D341Med (cell line): ENCODE measurements at places on chromosomes 7 and 10.

- DNase-seq = no peak
Measured at GRCh38 chr10:33095867-33096815, 138.1 kb upstream of the ITGB1 start.

- no peak for DNase-seq
Measured at GRCh38 chr7:158631574-158632195, 44.1 kb upstream of the PTPRN2 start.

GRCh38 chr10:62661143-62661542 lies 143.4 kb upstream of the ADO start:
- DNase-seq = no peak

DNA sequence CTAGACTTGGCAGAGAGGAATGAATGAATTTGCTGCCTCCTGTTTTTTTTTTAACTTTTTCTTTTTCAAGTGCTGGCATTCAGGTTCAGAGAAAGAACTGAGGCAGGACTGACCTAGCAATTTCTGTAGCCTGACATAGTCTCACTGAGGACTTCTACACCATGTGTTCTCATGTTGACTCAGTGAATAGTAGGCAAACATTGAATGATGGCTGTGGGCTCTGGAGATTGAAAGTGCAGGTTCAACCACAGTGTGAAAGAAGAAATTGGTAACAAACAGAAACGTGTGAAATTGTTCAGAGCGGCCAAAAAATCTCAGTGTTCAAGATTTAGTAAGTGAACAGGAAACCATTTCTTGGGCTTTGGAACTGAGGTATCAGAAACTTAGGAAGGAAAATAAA lies 322.4 kb upstream of the GHITM start:
- no peak for DNase-seq

GRCh38 chr10:80599424-80599847 lies 61.7 kb downstream of the SH2D4B start:
- DNase-seq = peak; percentile 77

DNA sequence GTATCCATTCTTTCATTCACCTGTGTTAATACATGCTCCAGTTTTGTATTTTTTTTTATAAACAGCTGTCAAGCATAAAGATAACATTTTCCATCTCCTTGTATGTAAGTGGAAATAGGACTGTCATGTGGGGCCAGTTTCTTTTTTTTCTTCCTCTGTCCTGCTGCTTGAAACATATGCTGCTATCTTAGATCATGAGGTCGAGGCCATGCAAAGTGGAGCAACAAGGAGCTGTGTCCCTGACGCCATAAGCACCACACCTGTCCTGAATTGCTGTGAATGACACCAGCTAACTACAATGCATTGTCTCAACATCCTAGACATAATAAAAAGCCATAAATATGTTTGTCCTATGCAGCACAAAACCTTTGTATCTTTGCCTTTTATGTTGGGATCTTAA lies 37.7 kb upstream of the SLC26A4 start:
- DNase-seq = no peak

DNA sequence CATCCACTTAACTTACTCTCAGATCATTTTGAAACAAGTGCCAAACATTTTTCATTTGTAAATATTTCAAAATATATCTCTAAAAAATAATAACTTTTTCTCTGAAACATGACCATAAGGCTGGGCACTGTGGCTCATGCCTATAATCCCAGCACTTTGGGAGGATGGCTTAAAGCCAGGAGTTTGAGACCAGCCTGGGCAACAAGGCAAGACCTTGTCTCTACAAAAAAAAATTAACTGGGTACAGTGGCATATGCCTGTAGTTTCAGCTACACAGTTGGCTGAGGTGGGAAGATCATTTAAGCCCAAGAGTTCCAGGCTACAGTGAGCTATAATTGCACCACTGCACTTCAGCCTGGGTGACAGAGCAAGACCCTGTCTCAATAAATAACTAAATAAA lies 36.4 kb downstream of the USP54 start:
- DNase-seq = no peak
